Islet precursor cell (in vitro differentiated cells): ENCODE measurements at places on chromosomes 6 and 20.
A peak's percentile ranks its signal among the peaks of the same experiment; 100 is the strongest.

DNA sequence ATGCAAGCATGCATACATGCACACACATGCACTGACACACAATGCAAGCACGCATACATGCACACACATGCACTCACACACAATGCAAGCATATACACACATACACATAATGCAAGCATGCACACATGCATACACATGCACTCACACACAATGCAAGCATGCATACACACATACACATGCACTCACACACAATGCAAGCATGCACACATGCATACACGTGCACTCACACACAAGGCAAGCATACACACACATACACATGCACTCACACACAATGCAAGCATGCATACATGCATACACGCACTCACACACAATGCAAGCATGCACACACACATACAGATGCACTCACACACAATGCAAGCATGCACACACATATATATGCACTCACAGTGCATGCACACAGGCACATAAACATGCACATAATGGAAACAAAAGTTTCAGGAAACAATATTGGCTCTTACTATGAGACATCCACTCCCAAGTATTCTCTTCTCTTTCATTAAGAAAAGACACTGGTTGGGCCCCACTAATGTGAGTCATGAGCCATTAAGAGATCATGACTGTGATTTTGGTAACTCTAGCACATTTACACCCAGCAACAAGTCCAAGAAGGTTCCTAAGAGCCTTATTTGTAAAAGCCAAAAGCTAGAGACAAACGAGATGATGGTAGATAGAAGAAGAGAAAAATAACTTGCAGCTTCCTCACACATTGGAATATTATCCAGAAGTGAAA is 22.2 kb downstream of the APCDD1L start:
- no peak for DNase-seq

DNA sequence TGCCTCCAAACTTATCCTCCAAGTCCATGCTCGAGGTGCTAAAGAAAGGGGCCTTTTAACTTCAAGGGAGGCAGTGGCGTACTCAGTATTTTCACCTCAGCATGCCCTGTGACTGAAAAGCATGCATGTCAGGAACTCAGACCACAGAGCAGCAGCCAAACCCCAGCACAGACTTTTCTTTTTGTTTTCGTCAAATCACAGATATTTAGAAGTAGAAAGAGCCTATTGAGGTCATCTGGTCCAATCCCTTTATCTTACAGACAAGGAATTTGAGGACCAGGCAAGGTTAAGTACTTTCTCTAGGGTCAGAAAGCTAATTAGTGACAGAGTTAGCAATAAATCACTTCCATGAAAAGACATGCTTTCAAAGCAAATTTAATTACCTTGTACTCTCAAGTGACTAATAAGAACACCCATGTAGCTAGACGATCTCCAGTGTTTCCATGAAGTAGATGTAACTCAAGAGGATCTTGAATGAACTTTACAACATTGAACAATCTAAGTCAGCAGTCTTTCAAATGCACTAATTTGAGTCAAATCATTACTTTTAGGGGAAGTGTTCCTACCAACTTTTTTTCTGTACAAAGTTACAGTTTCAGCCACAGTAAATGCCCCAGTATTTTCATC is 35.9 kb downstream of the MOXD1 start:
- peak; percentile 90 for DNase-seq

DNA sequence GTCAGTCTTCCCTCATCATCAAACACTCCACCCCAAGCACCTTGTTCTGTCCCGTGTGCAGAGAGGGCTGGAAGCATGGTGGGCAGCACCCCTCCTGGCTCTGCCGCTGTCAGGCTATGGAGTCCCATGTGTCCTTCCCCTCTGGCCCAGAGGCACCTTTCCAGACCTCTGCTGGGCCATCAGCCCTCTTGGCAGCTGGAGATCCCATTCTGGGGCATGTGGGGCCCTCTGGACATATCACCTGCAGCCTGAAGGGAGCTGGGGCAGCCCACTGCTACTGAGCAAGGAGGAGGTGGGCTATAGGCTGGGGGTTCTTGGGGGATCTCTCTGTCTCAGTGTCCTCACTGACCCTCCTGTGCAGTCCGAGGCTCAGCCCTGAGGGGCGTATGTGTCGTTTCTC is 42.2 kb downstream of the SUN5 start:
- peak; percentile 34 for DNase-seq

GRCh38 chr6:9540534-9541126 is 874.2 kb downstream of the TFAP2A start:
- DNase-seq = no peak

GRCh38 chr6:159801935-159802334 is 1.9 kb downstream of the PNLDC1 start:
- DNase-seq = no peak

DNA sequence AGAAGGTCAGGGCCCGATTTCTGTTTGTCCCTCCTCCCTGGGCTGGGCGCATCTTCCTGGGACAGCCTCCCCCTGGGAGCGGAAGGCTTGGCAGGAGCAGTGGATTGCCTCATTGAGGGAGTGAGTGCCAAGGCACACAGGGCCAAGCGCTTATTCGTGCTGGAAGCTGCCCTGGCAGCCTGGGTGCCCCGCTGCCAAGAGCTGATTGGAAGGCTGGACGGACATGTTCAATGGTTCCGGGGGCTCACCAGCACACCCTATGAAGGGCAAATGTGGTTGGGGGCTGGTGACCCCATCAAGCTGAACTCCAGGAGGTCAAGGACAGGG is 10.3 kb upstream of the ZNF831 start:
- peak; percentile 13 for DNase-seq

DNA sequence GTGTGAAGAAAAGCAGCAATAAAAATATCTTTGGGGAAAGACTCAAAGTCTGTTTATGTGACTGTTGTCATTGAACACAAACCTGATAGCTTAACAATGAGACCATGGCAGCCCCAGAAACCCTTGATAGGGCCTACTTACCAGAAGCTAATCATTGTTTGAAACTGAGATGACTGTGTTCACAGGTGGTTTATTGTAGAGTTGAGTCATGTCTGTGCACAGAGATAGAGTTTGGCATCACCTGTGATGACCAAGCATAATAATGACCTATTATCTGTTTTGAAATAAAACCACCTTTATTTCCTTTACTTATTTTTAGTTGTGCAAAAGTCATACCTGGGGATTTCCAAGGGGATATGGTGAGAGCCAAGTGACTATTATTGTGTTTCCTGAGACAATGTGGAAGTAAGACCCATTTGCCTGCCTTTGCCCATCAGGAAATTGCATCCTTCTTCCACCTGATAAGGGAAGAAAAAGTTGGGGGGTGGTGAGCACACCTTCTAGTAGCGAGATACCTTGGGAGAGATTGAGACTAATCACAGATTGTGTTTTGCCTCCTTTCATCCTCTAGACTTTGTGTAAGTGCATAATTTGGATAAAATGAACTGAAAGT is 456.9 kb upstream of the JAG1 start:
- no peak for DNase-seq

DNA sequence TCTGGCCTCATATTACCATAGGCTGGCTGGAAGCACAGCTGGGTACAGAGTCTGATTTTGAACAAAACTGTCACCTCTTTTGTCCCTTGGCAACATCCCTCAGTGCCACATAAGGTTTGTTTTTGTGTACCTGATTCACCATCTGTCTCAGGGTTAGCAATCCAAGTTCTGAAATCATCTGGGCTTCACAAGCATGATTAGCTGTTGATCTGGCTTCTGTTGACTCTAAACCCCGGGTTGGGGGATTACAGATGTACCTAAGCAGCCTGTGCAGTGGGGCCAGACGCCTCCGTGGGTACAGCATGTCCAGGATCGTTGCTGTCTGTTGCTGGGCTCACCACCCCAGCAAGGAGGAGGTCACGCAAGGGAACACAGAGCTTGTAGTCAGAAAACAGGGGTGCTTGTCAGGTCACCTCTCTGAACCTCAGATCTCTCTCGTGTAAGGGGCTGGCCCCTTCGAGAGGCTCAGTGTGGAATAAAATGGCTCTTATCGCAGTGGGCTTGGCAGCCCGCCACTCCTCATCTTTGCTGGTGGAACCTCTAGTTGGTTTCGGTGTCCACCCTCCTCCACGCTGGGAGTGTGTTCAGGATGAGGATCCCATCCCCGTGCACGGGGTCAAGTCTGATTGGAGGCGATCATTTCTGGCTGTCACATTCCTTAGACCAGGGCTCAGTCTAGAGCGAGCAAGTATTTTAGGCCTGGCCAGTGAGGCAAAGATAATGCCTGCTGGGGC is 39.2 kb upstream of the ZNF831 start:
- DNase-seq = peak; percentile 35

DNA sequence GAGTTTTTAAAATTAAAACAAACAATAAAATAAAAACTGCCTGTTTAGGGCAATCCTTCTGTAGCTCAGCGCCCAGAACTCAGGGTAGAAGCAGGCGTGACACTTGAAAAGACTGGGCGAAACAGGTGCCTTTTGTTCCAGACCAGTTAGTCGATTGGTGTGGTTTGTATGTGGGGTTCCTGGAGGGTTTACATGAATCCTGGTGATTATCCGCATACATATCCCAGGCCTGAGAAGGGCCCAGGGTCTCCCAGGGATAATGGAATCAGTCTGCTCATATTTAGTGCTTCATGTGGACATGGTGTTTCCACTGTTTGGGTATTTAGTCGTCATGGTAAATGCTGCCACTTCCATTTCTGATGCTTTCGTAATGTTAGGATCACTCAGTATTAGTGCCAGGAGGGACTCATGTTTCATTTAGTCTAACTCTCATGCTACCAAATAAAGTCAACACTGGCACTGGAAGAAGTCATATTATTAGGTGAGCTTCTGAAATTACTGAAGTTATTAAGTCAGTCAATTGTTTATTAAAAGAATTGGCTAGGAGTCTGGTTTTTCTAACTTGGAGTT is 116.5 kb downstream of the SAMD5 start:
- no peak for DNase-seq
